ENCODE measurements at places on chromosomes 16 and 17.

- no peak for DNase-seq
Observed at GRCh38 chr16:27195076-27195741, 8.1 kb upstream of the KDM8 start.

GRCh38 chr16:10878644-10879501 is 1.9 kb downstream of the CIITA start:
- DNase-seq: no peak

GRCh38 chr17:21286066-21286770 is 1.7 kb downstream of the MAP2K3 start:
- no peak for DNase-seq

DNA sequence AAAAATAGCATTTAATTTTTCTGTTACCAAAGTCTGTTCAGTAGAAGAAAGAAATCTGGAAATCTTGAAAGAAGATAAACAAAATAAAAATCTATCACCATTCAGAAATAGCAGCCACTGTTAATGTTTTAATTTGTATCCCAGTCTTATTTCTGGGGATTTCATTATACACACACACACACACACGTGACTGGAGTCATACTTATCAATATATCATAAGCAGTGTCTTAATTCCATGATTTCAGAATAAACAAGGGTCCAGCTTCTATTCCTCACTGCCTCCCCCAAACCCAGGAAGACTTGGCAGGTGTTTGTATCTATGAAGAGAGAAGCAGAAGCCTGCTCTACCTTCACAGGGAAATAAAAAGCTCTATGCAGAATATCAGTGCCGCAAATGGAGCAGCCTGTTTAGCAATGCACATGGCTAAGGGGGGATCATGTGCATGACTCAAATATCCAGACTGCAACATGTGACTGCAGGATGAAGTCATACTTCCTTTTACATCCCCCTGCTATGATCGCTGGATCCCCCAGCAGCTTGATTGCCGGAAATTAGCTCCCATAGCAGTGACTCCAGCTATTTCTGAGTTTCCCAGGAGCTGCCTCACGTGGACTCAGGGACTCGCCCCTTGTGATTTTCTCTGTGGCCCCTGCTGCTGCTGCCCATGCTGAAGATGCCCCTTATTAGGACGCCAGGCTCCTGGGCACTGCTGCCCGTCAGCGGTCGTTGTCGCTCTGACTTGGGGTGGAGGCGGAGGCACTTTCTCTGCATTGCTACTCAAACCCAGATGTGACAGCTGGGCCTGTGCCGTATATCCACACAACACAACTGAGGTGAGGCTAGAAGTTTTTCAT is 341.0 kb downstream of the CPPED1 start:
- DNase-seq: no peak

DNA sequence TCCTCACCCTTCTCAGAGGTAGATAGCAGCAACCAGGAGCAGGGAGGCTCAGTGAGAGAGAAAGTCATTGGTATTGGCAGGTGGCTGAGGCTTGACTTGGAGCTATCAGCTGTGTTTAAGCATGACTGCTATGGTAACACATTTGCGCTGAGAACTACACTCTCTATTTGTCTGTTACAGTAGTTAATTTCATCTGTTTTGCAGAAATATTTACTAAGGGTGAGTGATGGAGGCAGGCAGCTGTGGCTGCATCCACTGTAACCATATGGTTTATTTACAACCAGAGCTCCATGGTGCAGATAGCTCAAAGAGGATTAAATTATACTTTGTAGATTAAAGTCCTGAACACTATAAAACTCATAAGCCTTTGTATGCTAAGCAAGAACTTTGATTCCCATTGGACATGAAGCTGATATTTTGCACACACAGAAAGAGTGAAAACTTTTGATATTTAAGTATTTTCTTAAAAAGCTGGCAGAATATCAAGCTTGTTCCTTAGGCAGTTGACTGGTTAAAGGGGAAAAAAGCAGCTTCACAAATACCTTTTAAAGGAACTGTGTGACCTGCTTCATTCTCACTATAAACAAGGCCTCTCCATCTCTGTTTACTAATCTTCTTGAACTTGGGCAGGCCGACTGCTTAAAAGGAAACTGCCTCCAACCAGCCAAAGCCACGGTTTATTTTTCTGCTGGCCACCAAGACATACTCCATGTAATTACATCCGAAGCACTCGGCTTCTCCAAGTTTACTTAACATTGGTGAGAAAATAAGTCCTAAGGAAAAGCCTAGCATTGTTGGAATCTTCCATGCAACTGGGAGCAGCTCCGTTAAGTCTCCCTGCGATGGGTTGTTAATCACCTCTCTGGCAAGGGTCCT is 299.8 kb upstream of the ZFHX3 start:
- no peak for DNase-seq
